ENCODE measurements at places on chromosomes 2 and 18. TPM values are rescaled to one million over a fixed set of nuclear protein-coding genes. Genes with fewer than 3 reads are reported as not detected.

- DNase-seq = no peak
These were observed 38.7 kb downstream of the DCDC2C start for GRCh38 chr2:3741867-3742602.

- peak; percentile 69 for DNase-seq
These were observed 129.8 kb upstream of the RAB6C start for GRCh38 chr2:129849559-129850160.

The MTCL1 gene
- 31.4 TPM for polyA plus RNA-seq

The MYO1B gene
- polyA plus RNA-seq = 123 TPM

The DNAH7 gene
- polyA plus RNA-seq = 8.9 TPM

- DNase-seq = peak; percentile 56
These were observed 102.5 kb downstream of the ATL2 start for GRCh38 chr2:38274286-38275276.

- no peak for DNase-seq
These were observed 15.7 kb downstream of the ARHGAP15 start for GRCh38 chr2:143144813-143145455.

GRCh38 chr2:7846607-7847006 lies 835.2 kb upstream of the ID2 start:
- DNase-seq = no peak

DNA sequence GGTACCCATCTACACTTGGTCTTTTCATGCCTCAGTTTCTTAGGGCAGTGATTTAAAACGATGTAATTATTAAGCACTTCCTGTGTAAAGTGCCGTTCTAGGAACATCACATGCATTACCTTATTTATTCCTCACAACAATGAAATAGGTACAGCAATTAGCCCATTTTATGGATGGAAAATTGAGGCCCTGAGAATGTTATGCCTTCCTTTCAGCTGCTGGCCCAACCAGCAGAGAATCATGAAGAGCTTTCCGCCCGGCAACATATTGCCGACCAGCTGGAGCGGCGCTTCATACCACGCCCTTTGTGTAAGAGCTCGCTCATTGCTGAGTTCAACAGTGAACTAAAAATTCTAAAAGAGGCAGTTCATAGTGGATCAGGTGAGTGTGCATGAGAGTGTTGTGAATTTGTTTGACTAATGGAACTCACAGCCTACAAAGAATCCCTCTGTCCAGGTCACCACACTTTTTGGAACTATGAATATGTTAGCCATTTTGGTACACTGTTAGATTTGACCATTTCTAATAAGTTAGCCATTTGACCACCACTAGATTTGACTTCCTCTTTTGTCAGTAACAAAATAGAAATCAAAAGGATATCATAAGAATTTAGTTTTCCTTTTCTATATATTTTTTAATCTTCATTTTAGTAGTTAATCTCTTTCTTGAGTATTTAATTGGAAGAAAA lies 25.6 kb upstream of the RPE start:
- DNase-seq = no peak

The KLHL41 gene
- polyA plus RNA-seq = 2.1 TPM

The TMEM198 gene
- 3.7 TPM for polyA plus RNA-seq

DNA sequence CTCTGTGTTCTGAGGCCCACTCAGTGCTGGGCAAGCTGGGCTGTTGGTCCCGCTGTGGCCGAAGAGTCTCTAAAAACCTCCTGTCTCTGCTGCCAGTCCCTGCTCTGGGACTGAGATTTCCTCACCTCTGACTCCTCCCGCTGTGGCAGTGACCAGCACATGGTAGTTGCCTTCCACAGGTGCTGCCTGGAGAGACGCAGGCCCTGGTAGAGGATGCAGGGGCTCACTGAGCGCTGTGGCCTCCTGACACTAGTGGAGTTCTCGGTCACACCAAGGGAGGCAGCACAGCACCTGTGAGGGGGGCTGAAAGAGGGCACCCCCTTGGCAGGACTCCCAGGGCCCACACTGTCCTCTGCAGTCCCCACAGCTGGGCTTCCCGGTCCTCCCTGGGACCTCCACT lies 3.8 kb upstream of the ASB1 start:
- DNase-seq = no peak

The MRO gene
- polyA plus RNA-seq = 2.4 TPM

The B4GALT6 gene
- 16.1 TPM for polyA plus RNA-seq

The MDH1B gene
- 16.2 TPM for polyA plus RNA-seq

DNA sequence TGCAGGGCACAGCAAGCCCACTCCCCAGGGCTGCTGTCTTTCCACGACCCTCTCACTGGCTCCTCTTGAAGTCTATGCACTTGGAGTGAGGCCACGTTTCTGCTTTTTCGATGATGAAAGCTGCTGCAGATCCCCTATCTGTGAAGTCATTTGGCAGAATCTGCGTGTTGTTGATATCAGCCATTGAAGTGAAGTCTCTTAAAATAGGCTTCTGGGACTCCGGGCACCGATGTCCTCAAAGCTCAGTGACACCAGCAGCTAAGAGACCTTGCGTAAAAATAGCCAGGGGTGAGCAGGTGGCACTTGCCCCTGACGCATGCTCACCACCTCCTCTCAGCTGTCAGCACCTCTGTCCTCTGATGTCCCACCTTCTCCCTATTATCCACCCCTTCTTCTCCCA lies 89.4 kb upstream of the FHL2 start:
- DNase-seq = no peak

- DNase-seq = no peak
These were observed 229.1 kb upstream of the RBBP8 start for GRCh38 chr18:22703883-22704585.

The AGXT gene
- polyA plus RNA-seq = 0.17 TPM

GRCh38 chr18:35075132-35075531 lies 33.9 kb downstream of the MAPRE2 start:
- DNase-seq = no peak

- no peak for DNase-seq
These were observed 210.9 kb upstream of the SIX3 start for GRCh38 chr2:44730593-44730992.

GRCh38 chr18:50981381-50981780 lies 13.5 kb downstream of the ELAC1 start:
- no peak for DNase-seq

DNA sequence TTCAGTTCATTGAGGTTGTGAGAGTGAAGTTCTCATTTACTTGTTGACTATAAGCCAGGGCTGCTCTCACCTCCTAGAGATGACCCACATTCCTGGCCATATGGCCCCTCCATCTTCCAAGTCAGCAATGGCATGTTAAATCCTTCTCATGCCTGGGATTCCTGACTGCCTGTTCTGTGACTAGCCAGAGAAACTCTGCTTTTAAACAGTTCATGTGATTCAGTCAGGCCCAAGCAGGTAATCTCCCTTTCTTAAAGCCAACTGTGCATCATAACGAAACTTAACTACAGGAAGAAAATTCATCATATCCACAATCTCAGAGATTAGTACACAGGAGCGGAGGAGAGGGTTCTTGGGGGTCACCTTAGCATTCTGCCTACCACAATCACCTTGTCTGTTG lies 11.5 kb downstream of the DPP4 start:
- DNase-seq = no peak

DNA sequence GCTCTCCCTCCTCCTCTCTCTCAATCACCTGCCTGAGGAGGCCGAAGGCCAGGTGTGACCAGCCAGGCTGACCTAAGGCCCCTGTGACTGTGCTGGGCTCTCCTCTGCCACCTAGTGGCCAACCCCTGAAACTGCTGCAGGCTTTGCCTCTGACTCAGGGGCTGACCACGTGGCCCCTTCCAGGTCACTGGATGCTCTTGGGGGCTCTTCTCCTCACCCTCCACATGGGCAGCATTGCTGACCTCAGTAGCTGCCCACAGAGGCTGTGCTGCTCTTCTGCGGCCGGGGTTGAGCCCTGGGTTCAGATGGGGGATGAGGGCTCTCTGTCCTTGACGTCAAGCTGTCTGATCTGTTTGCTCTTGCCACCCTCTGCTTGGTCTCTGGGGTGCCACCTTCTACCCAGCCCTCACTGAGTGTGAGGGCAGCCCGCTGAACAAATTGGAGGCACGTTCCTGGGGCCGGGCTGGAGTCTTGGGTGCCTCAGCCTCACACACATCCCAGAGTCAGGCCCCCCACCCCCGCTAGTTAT lies 122.7 kb downstream of the TWIST2 start:
- DNase-seq = no peak

DNA sequence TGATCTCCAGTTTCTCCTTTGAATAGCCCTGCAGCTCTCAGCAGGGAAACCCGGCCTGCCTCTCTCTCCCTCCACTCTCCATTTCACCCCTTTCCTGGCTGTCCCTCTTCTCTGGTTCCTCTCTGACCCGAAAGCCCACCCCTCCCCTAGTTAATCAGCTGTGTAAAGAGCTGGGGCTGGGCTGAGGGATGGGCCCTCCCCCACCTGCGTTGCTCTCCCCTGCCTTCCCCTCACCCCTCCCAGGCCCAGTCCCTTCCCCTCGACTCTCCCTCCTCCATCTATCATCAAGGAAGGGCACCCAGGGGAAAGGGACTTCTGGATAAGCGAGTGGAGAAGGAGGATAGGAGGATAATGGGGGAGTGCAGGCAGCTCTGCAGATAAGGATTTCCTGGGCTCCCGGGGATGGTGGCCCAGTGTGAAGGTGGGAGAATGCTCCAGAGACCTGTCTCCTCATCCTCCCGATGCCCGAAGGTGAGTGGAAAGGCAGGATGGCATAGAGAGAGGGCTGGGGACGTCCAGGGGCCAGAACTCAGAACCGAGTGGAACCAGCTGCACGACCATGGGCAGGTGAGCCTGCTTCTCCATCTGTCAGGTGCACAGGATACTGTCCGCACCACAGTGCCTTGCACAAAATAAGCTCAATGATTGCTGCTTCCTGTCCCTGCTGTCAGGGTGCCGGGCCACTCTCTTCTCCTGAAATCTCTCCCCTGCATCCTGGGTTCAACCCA lies 12.0 kb downstream of the SLC30A3 start:
- no peak for DNase-seq

DNA sequence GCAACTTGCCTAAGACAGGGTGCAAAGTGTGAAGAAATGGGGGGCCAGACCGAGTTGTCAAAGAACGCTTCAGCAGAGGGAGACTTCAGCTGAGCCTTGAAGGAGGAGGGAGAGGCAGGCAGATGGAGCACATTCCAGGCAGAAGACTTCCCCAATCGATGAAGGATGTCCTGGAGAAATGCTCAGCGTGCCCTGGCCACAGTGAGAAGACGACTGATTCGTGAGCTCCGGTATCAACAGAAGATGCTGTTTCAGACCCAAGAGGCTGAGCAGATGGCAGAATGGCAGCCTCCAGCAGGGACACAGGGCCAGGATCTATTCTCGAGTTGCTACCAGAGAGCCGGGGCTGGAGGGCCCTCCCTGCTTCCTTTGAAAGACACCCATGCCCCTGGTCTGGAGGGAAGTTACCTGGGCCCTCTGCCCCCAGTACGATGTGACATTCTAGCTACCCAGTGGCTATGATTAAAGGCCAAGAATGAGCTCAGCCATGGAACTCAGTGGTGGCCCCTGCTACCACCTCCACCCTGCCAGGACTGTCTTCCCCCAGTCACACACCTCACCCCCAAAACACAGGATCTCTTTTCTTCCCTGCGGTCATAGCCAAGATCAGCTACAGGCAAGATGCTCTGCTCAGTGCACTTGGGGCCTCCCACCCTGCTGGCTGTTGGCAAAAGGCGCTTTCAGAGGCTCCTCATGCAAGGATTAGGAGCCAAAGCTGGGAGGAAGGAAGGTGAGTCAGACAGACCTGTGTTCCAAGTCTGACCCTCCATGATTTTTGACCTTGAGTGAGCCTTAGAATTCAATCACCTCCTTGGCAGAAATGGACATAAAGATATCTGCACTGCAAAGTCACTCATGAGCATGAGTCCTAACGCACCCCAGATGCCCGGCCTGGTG lies 84.3 kb downstream of the TFCP2L1 start:
- DNase-seq = no peak

GRCh38 chr2:204265681-204266181 lies 279.5 kb upstream of the PARD3B start:
- no peak for DNase-seq

DNA sequence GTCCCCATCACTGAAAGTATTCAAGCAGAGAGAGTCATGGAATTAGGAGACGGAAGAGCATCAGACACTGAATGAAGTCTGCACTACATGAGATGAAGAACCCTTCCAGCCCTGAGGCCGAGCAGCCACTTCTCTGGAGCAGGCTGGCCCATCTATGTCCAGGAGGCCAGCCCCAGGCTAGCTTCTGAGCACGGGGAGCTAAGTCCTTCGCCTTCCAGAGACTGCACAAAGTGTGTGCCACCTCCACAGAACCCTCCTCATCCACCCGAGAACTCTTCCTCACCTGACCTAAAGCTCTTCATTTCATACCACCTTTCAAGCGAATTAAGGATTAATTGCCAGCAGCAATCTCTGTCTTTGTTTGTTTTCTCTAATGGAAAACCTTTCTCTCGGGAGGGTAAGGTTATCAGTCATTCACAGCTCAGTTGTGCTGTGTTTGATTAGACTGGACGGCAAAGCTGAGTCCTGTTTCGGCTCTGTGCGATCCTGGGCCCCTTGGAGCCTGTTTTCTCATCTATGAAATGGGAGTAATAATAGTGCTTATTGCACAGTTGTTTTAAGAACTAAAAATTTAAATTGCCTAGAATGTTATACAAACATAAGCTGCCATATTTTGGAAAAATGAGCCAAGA lies 38.0 kb downstream of the SCTR start:
- no peak for DNase-seq

The IER3IP1 gene
- 32.0 TPM for polyA plus RNA-seq

- DNase-seq = no peak
These were observed 71.5 kb upstream of the HDAC4 start for GRCh38 chr2:239472235-239472775.

GRCh38 chr18:2715990-2716389 lies 60.5 kb downstream of the SMCHD1 start:
- no peak for DNase-seq

DNA sequence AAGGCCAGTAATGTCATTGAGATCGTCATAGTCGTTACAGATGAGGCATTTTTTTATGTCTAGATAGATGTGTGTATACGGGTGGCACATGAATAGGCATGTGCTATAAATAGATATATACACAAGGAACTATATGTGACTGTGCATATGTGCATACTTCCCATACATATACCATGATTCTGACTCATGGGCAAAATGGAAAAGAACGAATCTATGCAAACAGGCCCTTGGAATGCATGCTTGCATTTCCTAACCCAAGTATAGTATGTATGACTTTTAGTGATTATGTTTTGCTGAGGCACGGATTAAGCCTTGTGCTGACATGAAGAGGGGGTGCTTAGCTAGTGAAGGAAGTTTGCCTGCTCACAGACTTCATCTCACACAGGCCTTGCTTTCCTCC lies 111.7 kb downstream of the BCL11A start:
- no peak for DNase-seq

DNA sequence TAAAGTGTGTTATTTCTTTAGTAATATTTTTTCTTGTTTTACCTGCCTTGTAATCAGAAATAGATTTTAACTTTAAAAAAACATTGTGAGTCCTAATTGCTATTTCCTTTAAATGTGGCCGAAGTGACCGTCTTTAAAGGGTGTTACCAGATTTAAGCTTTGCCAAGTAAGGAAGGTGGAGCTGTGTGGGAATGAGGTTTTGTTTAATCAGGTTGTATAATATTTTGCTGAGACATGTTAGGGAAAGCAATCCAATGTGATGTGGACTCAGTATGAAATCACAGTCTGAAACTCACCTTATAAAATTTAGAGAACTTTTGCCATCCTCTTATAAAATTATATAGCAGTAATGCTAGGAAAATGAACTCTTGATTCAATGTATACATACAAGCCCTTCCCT lies 32.9 kb upstream of the ITPRID2 start:
- no peak for DNase-seq

Measured in renal cortex interstitium (tissue), 15 donors.